IMR-90 (cell line): ENCODE measurements at places on chromosomes 1 and 21. TPM values are rescaled to one million over a fixed set of nuclear protein-coding genes. Genes with fewer than 3 reads are reported as not detected.

PRAMEF11 gene
- polyA plus RNA-seq = not detected in 2 replicates

PTPN22 gene
- polyA plus RNA-seq = 0.07 and 0.14 TPM in 2 replicates

OR6K3 gene
- polyA plus RNA-seq = not detected in 2 replicates

LRRIQ3 gene
- 0.67 and 1.2 TPM in 2 replicates for polyA plus RNA-seq

NPR1 gene
- 0.02 and 0.03 TPM in 2 replicates for polyA plus RNA-seq

RGS21 gene
- not detected in 2 replicates for polyA plus RNA-seq

CR1 gene
- polyA plus RNA-seq = not detected in 2 replicates

NBPF4 gene
- polyA plus RNA-seq = not detected in 2 replicates

RGS13 gene
- polyA plus RNA-seq = not detected in 2 replicates

TMPRSS15 gene
- not detected in 2 replicates for polyA plus RNA-seq

OR2T11 gene
- not detected in 2 replicates for polyA plus RNA-seq

POGZ gene
- polyA plus RNA-seq = 27.4 and 33.5 TPM in 2 replicates

FCGR3A gene
- not detected in 2 replicates for polyA plus RNA-seq

CRYAA gene
- polyA plus RNA-seq = not detected in 2 replicates

BARHL2 gene
- not detected in 2 replicates for polyA plus RNA-seq

ZNF124 gene
- 3.0 and 3.2 TPM in 2 replicates for polyA plus RNA-seq

SH2D1B gene
- polyA plus RNA-seq = 0.03 TPM in 2 replicates

C1orf74 gene
- 0.79 and 1.1 TPM in 2 replicates for polyA plus RNA-seq
